ENCODE measurements at places on chromosomes 3 and 15.
A peak's percentile ranks its signal among the peaks of the same experiment; 100 is the strongest.

GRCh38 chr3:76694063-76694462 lies 345.8 kb upstream of the ROBO2 start:
- DNase-seq = no peak

DNA sequence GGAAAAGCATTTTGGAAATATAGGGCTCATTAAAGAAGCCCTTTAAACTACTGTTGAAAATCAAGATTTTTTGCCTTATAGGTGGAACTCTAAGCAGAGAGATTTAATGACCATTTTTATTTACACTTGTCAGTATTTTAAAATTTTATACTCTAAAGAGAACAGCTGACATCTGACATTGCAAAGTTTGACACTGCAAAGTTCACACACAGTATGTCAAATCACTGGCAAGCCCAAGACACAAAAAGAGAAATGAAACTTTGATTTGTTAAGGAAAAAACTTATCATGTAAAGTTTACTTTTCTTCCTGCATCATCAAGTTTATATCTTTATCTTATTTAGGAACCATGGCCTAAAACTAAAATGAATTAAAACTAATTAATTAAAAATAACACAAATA lies 40.2 kb downstream of the DPH6 start:
- no peak for DNase-seq

DNA sequence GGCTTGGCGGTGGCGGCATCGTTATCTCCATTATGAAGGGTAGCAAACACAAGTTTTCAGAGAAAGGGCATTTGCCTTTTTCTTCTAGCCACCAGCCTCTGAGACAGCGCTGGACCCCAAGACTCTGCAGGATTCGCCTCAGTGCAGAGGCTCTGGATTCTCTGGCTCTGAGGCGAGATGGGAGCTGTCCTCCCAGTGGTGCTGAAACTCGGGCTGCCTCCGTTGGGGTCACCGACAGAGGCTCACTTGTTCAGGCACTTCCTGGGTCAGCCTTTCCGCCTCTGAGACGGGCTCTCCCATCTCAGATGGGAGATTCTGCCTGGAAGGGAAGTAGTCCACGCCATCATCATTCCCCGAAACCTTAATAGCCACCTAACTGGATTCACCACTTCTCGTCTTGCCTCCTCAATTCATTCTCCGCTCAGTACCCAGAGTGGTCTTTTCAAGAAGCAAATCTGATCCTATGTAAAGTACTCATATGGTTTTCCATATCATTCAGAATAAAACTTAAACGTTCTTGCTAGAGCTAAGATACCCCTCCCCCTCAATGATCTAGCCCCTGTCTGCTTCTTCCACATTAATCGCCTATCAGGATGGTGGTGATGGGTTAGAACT lies 76.9 kb downstream of the RHCG start:
- peak; percentile 59 for DNase-seq

DNA sequence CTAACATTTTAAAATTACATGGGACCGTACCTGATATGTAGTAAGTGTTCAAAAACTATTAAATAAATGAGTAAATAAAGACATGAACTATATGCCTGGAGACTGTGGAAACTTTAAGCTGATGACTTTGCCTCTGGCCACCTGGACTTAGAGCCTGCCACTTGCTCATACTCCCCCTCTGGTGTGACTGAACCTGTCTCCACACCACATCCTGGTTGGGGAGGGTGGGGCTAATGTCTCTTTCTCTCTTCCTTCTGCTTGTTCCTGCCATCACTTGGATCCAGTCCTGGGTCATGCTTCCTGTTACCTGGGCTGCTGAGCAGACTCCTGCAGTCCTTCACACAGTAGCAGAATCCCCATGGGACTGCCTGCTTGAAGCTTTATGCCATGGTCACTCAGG lies 8.2 kb upstream of the TMEM158 start:
- no peak for DNase-seq

DNA sequence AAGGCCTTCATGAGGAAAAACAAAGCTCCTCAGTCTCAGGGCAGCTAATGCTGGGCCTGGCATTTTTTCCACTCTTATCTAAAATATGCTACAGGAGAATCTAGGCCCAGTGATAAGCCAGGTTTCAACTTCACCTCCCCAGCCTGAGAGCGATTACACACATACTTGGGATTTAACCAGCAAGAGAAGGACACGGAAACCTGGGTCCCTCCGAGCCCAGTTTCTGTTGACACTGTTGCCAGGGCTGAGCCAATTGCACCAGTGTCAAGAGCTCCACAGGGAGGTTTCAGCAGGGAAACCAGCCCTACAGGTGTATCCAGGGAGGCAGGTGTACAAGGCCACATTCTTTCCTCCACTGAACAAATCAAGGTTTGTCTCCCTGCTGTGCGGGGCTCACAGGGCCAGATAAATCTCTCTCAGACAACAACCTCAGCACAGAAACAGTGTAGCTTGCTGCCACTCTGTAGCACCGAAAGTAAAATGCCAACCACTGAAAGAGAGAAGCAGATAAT lies 85.4 kb downstream of the MAGI1 start:
- no peak for DNase-seq

DNA sequence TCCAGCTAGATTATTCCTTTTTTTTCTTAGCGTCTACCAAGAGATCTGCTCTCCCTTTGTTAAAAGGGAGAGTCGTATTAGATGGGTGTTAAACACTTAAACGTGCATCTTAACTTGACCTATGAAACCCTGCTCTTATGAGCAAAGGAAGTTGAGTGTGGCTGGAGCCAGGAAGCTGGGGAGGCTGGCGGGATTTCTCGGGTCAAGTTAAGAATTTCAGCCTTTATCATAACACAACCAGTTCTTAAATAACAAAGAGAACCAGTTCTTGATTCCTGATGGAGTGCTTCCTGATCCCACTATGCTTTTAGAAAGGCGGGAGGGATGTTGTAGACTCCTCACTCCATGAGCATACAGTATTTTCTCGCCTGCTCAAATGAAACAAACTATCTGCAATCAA lies 215.1 kb downstream of the ITPR1 start:
- DNase-seq = no peak

DNA sequence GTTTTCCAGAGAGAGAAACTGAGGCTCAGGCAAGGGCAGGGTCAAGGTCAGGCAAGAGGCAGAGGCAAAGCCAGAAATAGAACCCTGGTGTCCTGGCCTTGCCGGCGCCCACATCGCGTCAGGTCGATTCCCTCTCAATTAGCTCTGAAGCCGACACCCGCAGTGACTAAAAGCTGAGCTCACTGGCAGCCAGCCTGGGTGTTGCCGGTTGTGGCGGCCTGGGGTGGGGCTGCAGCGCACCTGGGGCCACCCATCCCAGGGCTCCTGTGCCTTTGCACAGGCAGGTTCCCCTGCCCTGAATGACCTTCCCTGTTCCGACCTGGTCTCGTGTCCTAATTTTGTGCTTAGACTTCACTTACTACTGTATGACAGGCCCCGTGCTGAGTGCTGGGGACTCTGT lies 6.2 kb downstream of the SEMA3F start:
- DNase-seq = no peak

DNA sequence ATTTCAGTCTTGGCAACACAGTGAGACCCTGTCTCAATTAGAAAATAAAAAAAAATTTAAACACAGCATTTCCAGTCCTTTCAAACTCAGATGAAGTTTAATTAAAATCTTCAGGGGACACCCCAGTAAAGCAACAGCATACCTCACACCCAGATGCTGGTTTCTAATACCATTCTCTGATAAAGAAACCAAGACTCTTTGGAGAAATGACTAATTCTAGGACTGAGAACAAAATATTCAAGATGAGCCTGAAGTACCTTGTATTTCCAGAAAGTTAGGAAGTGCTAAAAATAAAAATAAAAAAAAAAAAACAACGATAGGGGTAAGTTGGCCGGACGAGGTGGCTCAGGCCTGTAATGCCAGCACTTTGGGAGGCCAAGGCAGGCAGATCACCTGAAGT lies 14.0 kb upstream of the MAP4 start:
- no peak for DNase-seq

- DNase-seq = peak; percentile 40
Observed at GRCh38 chr3:107367353-107367752, 9.9 kb upstream of the CCDC54 start.

DNA sequence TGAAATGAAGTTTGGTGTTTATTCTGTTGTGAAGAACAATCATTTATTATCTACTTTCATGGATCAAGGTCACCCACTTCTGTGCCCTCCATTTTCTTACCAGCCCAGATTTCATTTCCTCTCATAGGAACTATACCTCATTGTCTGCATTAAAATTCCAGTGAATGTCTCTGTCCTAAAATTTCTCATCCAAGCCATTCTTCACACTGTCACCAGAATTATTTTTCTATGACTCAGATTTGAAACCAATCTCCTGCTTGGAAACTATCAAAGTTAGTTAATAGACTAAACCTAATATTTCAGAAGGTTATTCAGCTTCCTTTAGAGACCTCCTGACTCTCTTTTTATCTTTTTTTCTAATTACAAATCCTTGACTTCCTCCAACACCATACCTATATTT lies 364.1 kb upstream of the CBLB start:
- no peak for DNase-seq

DNA sequence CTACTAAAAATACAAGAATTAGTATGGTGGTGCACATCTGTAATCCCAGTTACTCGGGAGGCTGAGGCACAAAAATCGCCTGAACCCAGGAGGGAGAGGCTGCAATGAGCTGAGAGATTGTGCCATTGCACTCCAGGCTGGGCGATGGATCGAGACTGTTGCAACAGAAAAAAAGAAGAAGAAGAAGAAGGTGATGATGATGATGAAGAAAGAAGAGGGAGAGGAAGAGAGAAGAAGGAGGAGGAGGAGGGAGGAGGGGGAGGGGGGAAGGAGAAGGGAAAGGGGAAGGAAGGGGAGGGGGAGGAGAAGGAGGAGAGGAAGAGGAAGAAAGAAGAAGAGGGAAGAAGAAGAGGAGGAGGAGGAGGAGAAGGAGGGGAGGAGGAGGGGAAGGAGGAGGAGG lies 33.2 kb upstream of the ZNF710 start:
- no peak for DNase-seq

DNA sequence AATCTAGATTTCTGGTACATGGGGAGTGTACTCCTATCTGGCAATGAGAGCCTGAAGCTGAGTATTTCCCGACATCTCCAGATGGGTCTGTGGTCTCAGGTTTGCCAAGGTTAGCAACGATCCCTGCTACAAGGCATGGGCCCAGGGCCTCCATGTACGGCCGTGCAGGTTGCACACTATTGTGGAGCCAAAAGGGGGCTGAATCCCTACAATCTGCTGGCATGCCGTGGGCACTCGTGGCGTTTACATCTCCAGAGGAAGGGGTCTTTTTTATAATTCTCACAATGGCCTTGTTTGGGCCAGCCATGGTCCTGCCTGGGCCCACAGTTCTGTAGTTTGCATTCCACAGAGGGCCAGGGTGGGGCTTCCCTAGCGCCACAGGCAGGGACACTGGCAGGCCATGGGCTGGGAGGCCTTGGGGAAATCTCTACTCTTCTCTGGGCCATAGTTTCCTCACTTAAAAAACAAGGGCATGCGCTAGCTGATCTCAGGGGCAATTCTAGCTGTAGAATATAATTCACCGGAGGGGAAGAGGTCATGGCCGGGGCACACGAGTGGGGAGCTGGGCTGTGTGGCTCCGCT lies 68.9 kb upstream of the TLE3 start:
- DNase-seq = no peak

- no peak for DNase-seq
Observed at GRCh38 chr3:181313335-181313734, 323.8 kb upstream of the DNAJC19 start.

- DNase-seq = no peak
Observed at GRCh38 chr3:128072454-128073184, 20.4 kb downstream of the SEC61A1 start.

- no peak for DNase-seq
Observed at GRCh38 chr3:18716821-18717220, 291.7 kb upstream of the SATB1 start.

- DNase-seq = peak; percentile 54
Observed at GRCh38 chr3:89957451-89957850, 850.0 kb downstream of the EPHA3 start.

- DNase-seq = no peak
Observed at GRCh38 chr15:43977072-43977884, 150.5 kb downstream of the WDR76 start.

GRCh38 chr3:27596334-27596841 lies 112.2 kb upstream of the SLC4A7 start:
- DNase-seq = no peak

GRCh38 chr3:164687211-164687610 lies 391.1 kb downstream of the SI start:
- DNase-seq = no peak

- no peak for DNase-seq
Observed at GRCh38 chr3:196677931-196678330, 34.1 kb downstream of the CEP19 start.

- DNase-seq = no peak
Observed at GRCh38 chr3:40216471-40216870, 93.0 kb upstream of the EIF1B start.

GRCh38 chr3:8529181-8529637 lies 27.6 kb downstream of the LMCD1 start:
- DNase-seq = peak; percentile 24

DNA sequence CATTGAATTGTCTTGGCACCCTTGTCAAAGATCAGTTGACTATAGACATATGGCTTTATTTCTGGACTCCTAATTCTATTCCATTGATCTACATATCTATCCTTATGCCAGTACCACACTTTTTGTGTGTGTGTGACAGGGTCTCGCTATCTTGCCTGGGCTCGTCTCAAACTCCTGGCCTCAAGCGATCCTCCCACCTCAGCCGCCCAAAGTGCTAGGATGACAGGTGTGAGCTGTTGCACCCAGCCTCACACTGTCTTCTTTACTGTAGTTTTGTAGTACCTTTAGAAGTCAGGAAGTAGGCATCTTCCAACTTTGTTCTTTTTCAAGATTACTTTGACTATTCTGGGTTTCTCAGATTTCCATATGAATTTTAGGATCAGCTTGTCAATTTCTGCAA lies 24.3 kb downstream of the CDAN1 start:
- no peak for DNase-seq

GRCh38 chr15:35549567-35549966 lies 3.6 kb upstream of the DPH6 start:
- DNase-seq = no peak

GRCh38 chr3:13015286-13016082 lies 57.7 kb downstream of the IQSEC1 start:
- DNase-seq = no peak

DNA sequence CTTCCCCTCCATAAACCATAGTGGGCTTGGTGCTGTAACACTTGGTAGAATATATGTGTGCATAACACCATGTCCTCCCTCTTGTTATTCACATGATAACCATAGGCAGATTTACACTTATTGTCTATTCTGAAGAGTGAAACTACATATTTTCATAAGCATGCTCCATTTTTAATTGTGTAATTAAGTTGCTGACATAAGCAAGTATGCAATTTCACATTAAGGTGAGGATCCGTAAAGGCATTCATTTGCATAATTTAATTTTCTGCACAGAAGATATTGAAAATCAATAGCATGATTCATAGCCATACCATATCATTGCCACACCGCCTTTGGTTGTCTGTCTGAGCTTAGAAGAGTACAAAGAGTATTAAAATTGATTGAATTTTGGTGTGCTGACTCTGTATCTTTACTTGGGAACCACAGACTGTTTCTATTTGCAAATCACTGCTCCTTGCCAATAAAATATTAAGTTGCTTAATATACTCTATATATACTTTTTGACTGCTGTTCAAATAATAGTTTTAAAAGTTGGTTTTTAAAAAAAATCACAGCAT lies 182.4 kb downstream of the PTPRG start:
- no peak for DNase-seq

GRCh38 chr15:58536414-58536813 lies 104.6 kb downstream of the LIPC start:
- DNase-seq = no peak

- DNase-seq = no peak
Observed at GRCh38 chr3:18208091-18208490, 217.0 kb downstream of the SATB1 start.

GRCh38 chr3:63726656-63727055 lies 74.2 kb downstream of the SNTN start:
- no peak for DNase-seq

Measured in hepatic stellate cell (primary cell).